ENCODE measurements at places on chromosomes 7 and 10.

DNA sequence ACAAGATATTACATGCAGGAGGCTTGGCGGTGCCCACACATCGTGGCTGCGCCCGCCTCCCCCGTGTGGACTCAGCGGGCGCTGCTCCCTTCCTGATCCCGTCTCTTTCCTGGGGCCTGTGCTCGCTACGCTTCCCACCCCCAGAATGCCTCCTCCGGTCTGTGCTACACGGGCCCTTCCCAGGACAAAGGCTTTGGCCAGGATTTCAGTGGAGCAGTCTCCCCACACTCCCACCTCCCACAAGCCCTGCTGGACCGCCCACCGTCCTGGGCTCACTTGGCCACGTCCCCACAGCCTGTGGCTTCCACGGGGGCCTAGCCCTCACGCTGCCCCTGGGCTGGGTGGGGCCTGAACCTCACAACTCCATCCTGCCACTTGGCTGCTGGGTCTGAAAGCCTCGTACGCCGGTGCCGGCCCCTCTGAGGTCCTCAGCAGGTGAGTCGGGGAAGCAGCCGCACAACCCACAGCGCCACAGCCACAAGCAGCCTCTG lies 17.3 kb downstream of the CFAP46 start:
- no peak for DNase-seq

GRCh38 chr7:151451156-151451555 lies 11.2 kb upstream of the CRYGN start:
- DNase-seq: peak; percentile 67

DNA sequence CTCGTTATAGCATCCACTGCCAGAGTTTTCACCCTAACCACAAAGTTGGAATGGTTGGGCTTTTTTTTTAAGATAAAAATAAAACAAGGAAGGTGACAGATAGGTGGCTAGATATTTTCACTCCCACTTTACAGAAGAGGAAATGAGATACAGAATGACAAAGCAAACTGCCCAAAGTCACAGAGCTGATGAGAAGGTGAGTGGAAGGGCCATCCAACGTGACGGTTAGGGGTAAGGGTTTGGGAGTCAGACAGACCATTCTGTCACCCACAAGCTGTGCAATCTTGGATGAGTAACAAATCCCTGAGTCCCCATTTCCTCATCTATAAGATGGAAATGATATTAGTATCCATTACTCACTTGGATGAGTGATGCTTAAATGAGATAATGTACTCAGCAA lies 106.9 kb upstream of the PDLIM1 start:
- no peak for DNase-seq

GRCh38 chr10:97069576-97070362 lies 116.0 kb downstream of the SLIT1 start:
- no peak for DNase-seq

DNA sequence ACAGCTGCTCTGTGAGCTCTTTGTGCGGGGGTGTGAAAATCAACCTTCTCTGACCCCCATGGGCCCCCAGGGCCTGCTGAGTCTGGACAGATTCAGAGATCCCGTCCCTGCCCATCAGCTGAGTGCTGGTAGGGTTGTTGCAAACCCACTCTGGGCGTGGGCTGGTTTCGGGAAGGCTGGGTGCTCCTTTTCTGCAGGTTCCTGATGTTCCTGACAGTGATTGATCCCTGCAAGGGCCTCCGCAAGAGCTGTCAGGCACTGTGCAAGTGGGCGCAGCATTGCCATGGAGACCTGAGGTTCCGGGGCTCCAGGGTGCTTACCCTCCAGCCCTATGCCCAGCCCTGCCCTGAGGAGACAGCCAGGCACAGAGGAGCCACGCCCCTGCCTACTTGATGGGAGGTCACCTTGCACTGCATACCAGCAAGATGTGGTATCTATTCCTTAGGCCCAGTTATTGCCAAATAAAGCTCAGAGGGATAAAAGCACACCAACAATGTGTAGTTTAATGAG lies 44.3 kb upstream of the INPP5A start:
- DNase-seq: no peak

GRCh38 chr10:70849582-70850016 lies 33.9 kb downstream of the SGPL1 start:
- DNase-seq: no peak

- DNase-seq: no peak
Observed at GRCh38 chr10:43138757-43139241, 554 bp downstream of the CSGALNACT2 start.

DNA sequence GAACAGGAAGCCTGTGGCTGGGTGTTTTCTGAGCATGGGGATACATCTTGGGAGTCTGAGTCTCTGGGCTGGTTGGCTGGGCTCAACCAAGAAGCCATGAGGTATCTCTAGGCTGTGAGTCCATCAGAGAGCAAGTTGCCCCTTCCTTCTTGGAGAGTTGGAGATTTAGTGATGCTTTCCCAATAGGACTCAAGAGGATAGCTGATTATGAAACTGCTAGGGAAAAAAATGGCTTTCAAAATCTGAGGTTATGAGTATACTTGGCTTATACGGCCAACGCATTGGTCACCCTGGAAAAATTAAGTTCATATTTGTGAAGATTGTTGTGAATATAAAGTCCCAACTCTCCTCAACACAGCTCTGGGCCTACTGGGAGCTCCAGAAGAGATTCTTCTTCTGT lies 162.7 kb upstream of the KMT2E start:
- no peak for DNase-seq

DNA sequence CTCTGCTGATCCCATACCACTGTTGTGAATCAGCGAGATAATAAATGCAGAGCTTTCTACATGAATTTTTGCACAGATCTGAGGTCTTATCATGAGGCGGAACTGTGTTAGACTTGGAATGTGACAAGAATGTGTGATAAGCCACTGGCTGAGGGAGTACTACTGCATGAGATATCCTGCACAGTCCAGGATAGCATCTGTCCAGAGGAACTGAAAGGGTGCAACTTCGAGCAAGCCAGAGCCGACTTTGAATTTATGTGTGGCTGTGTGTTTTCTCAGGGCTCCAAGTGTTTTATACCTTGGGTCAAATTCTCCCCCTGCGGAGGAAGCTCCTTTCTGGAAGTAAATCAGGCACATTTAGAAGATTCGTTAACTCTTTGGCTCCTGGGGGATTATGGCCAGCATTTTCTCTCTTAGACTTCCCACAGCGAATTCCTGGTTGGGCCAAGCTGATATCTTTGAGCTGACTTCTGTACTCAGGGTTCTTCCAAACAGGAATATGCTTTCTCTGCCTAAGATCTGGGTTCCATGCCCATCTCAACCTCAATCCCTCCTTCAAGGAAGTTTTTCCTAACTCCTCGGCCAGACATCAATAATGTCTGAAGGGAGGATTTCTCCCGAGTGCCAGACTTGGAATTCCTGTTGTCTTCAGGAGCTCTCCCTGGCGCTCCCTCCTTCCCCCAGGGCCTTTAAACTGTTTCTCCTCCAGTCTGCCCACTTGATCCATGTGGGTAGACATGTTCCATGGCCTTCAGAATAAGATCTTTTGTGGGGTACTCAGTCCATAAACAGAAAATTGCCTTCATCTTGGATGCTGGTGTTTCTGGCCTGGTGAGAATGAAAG lies 2.5 kb upstream of the MEST start:
- DNase-seq: no peak

DNA sequence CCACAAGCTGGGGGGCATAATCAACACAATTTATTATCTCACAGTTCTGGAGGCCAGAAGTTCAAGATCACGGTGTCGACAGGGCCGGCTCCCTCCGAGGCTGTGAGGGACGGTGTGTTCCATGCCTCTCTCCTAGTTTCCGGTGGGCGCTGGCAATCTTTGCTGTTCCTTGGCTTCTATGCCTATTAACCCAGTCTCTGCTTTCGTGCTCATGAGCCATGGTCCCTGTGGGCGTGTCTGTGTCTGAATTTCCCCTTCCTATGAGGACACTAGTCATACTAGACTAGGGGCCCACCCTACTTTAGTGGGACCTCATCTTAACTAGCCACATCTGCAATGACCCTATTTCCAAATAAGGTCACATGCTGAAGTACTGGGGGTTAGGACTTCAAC lies 29.4 kb downstream of the HIPK2 start:
- no peak for DNase-seq

DNA sequence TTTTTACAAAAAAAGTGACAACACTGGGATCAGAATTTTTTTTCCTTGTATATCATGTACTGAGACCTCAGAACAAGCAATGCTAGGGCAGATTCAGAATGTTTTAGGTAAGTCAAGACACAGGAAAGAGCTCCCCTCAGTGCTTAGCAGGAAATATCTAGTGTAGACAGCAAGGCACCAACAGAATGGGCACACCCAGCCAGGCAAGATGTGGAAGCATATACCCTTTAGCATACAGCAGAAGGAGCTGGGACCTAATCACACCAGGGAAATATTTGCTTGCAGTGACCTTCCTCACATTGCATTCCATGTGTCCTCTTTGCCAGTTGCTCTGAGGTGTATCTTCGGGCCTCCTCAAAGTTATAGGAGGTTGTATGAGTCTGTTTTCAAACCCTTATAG lies 497.6 kb upstream of the LRRN3 start:
- no peak for DNase-seq

DNA sequence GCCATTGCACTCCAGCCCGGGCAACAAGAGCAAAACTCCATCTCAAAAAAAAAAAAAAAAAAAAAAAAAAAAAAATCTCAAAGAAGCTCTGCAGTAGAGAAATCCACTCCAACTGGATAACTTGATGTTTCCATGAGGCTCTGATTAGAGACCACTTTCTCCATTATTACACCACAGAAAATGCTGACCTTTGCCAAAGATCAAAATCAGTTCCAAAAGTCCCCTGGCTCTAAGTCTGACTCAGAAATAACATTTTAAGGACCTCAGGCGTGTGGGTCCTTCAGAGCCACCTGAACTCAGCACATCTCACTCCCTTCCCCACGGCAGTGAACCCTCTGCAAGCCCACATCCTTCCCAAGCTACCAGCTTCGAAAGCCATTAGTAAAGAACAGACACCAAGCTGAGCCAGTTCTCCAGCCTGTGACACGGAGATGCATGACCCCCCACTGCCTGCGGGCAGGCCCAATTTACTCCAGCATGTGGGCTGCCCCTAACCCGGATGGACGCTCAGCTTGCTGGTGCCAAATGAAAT lies 13.8 kb upstream of the TMEM120A start:
- no peak for DNase-seq
